Large intestine (tissue), 12 donors: ENCODE measurements at places on chromosomes 2 and 18. TPM values are rescaled to one million over a fixed set of nuclear protein-coding genes. Genes with fewer than 3 reads are reported as not detected.
A peak's percentile ranks its signal among the peaks of the same experiment; 100 is the strongest.

DSG2 gene
- polyA plus RNA-seq = 96.9 TPM

DNA sequence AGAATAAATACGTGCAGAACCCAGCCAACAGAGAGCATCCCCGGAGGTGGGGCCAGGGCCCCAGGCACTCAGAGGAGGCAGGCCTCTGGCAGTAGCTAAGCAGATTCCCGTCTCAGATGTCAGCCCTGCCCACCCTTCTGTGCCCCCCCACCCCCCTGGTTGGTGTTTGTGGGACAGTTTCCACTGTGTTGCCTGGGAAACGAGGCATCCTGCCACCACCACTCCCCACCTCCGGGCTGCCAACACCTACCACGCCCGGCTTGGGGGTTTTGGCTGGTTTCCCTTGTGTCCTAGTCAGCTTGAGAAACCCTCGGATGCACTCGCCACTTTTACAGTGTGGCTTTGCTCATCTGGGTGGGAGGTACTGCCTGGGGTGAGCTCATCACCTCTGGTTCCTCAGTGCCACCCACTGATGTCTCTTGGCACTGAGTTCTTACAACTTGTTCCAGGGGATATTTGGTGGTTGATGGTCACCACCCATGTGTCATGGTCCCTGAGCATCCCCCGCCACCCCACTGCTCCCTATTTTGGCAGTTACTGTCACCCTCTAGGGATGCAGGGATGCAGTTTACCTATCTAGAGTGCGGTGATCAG, 72.4 kb upstream of the YWHAQ start:
- no peaks in the 10 kb centered on the region for H3K27me3 ChIP-seq
- peaks cover 14% of the 10 kb centered on the region for H3K4me1 ChIP-seq
- peak; percentile 19 for DNase-seq
- no peaks in the 10 kb centered on the region for H3K36me3 ChIP-seq
- H3K4me3 ChIP-seq = no peak overlapping the region

DNA sequence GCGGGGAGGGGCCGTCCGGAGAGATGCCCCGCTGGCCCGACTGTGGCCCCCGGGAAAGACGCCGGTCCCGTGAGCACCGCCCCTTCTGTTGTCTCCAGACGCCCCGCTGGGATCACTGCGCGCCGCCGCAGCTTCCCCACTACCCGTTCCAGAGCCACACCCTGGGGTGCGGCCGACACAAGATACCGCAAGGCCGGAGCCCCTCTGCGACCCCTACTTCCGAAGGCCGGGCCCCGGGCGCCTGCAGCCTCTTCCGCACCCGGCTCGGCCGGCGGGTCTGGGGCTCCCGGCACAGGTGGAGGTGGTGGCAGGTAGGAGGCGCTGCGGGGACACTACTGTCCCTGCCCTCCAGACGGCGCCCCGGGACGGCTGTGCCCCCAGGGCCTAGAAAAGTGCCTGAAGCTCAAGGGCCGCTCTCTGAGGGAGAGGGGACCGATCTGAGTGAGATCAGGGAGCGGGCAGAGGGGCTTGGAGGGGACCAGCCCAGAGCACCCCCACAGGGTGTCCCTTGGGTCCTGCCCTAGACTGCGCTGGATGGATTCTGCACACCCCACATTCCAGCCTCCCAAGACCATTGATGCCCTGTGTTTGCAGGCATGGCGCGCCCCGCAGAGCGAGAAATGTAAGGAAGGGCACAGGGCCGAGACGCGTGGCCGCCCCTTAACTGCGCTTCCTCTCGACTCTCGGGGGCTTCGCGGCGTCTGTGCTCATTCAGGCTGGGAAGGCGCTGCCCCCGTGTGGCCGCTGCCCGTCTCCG, 80.0 kb downstream of the GFPT1 start:
- H3K36me3 ChIP-seq = no peaks in the 10 kb centered on the region
- peak overlapping the region; percentile 61 for H3K4me3 ChIP-seq
- DNase-seq = peak; percentile 75
- no peak overlapping the region for H3K27ac ChIP-seq
- peaks cover 32% of the 10 kb centered on the region for H3K4me1 ChIP-seq
- peaks cover 33% of the 10 kb centered on the region for H3K27me3 ChIP-seq

GRCh38 chr2:137670111-137670510, 294.2 kb upstream of the HNMT start:
- no peak overlapping the region for H3K27ac ChIP-seq
- no peaks in the 10 kb centered on the region for H3K36me3 ChIP-seq
- H3K4me1 ChIP-seq = no peaks in the 10 kb centered on the region
- no peak overlapping the region for H3K4me3 ChIP-seq
- no peak for DNase-seq

- no peaks in the 10 kb centered on the region for H3K4me1 ChIP-seq
- no peak overlapping the region for H3K27ac ChIP-seq
- peaks cover 17% of the 10 kb centered on the region for H3K27me3 ChIP-seq
- H3K36me3 ChIP-seq = no peaks in the 10 kb centered on the region
- no peak overlapping the region for H3K4me3 ChIP-seq
These were observed 17.3 kb downstream of the ALPK2 start for GRCh38 chr18:58611395-58612131.

GRCh38 chr2:118294063-118294462, 205.8 kb downstream of the INSIG2 start:
- H3K4me1 ChIP-seq = no peaks in the 10 kb centered on the region
- no peaks in the 10 kb centered on the region for H3K27me3 ChIP-seq
- no peak for DNase-seq
- H3K27ac ChIP-seq = no peak overlapping the region
- H3K4me3 ChIP-seq = no peak overlapping the region

TP53I3 gene
- 36.0 TPM for polyA plus RNA-seq

- no peaks in the 10 kb centered on the region for H3K27me3 ChIP-seq
- no peak for DNase-seq
- peak overlapping the region; percentile 84 for H3K27ac ChIP-seq
- peaks cover 17% of the 10 kb centered on the region for H3K36me3 ChIP-seq
- peaks cover 9% of the 10 kb centered on the region for H3K4me1 ChIP-seq
These were observed 83.7 kb upstream of the RBM44 start for GRCh38 chr2:237714690-237715458.
